HuH-7.5 (cell line): ENCODE measurements at places on chromosomes 2 and 18.

- DNase-seq, result no peak
Measured at GRCh38 chr2:38159597-38159996, 83.6 kb upstream of the CYP1B1 start.

GRCh38 chr2:213691351-213691750, 407.1 kb downstream of the SPAG16 start:
- DNase-seq, result no peak

GRCh38 chr18:69757733-69758132, 189.9 kb downstream of the CD226 start:
- no peak for DNase-seq

DNA sequence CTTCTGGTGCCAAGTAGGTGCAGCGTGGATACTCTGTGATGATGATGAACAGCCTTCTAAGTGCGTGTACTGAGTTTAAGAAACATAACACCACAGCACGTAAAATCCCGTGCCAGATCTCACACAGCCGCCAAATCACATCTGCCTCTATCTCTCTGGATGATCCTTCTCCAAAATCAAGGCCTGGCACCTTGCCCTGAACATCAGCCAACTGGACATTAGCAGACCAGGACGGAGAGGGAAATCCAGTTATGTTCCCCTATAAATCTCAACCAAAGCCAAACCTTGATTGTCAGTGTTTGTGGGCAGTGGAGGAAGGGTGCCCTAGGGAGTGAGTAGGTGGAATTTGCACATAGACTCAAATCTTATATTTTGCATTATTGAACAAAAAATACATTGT, 164.3 kb downstream of the MIB1 start:
- DNase-seq, result no peak

DNA sequence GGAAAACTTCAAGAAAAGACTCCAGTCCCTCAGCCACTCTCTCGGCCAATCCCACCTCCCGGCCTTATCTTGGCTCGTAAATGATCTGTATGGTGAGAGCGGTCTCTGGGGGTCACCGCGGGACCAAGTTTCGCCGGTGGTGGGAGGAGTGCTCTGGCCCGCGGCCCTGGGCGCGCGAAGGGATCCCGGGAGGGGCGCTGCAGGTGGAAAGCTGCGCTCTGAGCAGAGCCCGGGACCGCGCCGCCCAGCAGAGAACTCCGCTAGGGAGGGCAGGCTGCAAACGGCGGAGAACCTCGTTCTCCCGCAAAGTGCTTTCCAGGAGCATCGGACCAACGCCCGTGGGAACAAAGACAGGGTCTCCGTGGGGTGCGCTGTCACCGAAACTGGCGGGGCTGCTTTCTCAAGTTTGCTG, 622 bp downstream of the LRP2 start:
- peak; percentile 47 for DNase-seq
